Naive B cell (primary cell): ENCODE measurements at places on chromosomes 7 and 10. TPM values are rescaled to one million over a fixed set of nuclear protein-coding genes. Genes with fewer than 3 reads are reported as not detected.

The SEMA3E gene
- polyA plus RNA-seq: not detected

DNA sequence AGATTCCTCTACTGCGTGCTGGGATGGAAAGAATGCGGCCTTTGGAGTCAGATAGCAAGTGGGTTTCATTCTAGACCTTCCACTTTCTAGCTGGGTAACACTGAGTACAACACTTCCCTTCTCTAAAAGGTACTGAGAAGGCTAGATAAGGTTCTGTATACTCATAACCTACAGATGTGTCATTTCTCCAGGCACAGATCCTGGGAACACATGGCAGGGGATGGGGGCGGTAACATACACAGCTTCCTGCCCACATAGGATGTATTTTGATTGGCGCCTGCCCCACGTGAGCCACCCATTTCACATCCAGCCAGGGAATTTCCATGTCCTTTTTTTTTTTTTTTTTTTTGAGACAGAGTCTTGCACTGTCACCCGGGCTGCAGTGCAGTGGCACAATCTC lies 31.8 kb downstream of the KLRG2 start:
- H3K27ac ChIP-seq: no peak overlapping the region
- DNase-seq: no peak
- H3K4me3 ChIP-seq: no peak overlapping the region
- H3K27me3 ChIP-seq: no peaks in the 10 kb centered on the region
- H3K4me1 ChIP-seq: no peaks in the 10 kb centered on the region

DNA sequence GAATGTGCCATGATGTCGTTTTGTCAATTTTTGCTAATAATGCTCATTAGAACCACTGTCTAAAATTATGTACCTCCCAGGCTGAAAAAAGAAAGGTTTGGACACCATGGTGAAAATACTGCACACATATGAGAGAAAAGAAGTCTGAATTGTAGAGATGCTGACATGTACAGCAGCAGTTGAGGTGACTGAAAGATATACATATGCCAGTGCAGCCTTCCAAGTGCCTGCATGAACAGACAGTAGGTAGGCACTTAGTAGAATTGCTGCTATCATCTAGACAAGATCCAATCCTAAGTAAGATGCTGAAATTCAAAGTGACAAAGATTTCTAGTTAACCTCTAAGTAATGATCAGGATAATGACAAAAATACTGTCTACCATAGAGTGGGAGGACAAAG lies 86.9 kb downstream of the SLC13A1 start:
- no peak for DNase-seq
- no peaks in the 10 kb centered on the region for H3K27me3 ChIP-seq
- H3K27ac ChIP-seq: no peak overlapping the region
- no peaks in the 10 kb centered on the region for H3K36me3 ChIP-seq
- H3K4me3 ChIP-seq: no peak overlapping the region
- H3K4me1 ChIP-seq: no peaks in the 10 kb centered on the region

- H3K27me3 ChIP-seq: no peaks in the 10 kb centered on the region
- H3K4me1 ChIP-seq: peaks cover 14% of the 10 kb centered on the region
- DNase-seq: no peak
- H3K4me3 ChIP-seq: no peak overlapping the region
- no peak overlapping the region for H3K27ac ChIP-seq
- peaks cover 10% of the 10 kb centered on the region for H3K36me3 ChIP-seq
Observed at GRCh38 chr10:72616716-72617115, 9.2 kb downstream of the MICU1 start.
